Osteoblast (primary cell): ENCODE measurements at places on chromosomes 6 and 20. TPM values are rescaled to one million over a fixed set of nuclear protein-coding genes. Genes with fewer than 3 reads are reported as not detected.

DNA sequence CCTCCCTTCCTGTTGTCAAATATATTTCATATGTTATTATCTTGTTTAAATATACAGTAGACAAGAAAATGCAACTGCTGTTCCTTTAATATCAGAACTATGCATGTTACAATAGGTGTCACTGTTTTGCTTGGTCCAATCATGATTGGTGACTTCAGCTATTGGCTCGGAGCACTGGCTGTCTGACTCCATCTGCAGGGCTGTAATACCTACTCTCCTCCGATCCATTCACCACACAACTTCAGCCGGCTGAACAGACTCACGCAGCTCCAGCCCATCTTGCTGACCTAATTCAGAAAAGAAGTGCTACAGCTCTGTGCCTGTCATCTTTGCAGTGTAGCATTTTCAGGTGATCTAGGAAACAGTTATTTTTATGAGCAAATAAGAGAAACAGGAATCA lies at the start of gene BTBD3:
Gene BTBD3, plus strand, starts transcription at position 231 of the 400 bp plus-strand sequence. CDS start 383 bp downstream, outside the sequence.
- H3K4me3 ChIP-seq: peak within 1 kb of the TSS; percentile 40
- no peak for DNase-seq
- peaks cover 2% of the 10 kb centered on the region for H3K4me1 ChIP-seq
- H3K36me3 ChIP-seq: peaks cover 3% of the 10 kb centered on the region
- H3K27ac ChIP-seq: no peak within 1 kb of the TSS
- no peaks in the 10 kb centered on the region for H3K27me3 ChIP-seq

DNA sequence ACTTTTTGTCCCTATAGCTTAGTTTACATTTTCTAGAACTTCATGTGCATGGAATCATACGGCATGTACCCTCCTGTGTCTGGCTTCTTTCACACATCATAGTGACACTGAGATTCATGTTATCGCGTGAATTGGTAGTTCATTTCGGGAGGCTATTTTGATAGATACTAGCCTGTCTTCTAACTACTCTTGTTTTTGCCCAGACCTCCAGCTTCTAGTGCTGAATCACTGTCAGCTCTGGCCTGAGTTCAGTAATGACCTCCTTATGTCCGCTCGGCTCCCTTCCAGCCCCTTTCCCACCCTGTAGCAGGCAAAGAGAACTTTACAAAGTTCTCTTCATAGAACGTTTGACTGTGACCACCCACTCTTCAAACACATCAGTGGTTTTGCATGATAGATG lies 14.1 kb downstream of the MYBL2 start:
- H3K4me3 ChIP-seq: no peak overlapping the region
- H3K36me3 ChIP-seq: no peaks in the 10 kb centered on the region
- H3K4me1 ChIP-seq: no peaks in the 10 kb centered on the region
- no peak overlapping the region for H3K27ac ChIP-seq

- H3K27me3 ChIP-seq: peaks cover 2% of the 10 kb centered on the region
- H3K27ac ChIP-seq: no peak overlapping the region
- H3K36me3 ChIP-seq: no peaks in the 10 kb centered on the region
- H3K4me1 ChIP-seq: peaks cover 19% of the 10 kb centered on the region
- no peak overlapping the region for H3K4me3 ChIP-seq
These were observed 1.9 kb upstream of the ELMO2 start for GRCh38 chr20:46408281-46408731.

- H3K4me1 ChIP-seq: peaks cover 11% of the 10 kb centered on the region
- DNase-seq: no peak
- H3K4me3 ChIP-seq: no peak overlapping the region
- H3K27ac ChIP-seq: no peak overlapping the region
- no peaks in the 10 kb centered on the region for H3K36me3 ChIP-seq
These were observed 70.0 kb upstream of the SMIM29 start for GRCh38 chr6:34318499-34319470.

- no peak overlapping the region for H3K4me3 ChIP-seq
- DNase-seq: no peak
These were observed 773.9 kb upstream of the MMS22L start for GRCh38 chr6:98056955-98057354.

DNA sequence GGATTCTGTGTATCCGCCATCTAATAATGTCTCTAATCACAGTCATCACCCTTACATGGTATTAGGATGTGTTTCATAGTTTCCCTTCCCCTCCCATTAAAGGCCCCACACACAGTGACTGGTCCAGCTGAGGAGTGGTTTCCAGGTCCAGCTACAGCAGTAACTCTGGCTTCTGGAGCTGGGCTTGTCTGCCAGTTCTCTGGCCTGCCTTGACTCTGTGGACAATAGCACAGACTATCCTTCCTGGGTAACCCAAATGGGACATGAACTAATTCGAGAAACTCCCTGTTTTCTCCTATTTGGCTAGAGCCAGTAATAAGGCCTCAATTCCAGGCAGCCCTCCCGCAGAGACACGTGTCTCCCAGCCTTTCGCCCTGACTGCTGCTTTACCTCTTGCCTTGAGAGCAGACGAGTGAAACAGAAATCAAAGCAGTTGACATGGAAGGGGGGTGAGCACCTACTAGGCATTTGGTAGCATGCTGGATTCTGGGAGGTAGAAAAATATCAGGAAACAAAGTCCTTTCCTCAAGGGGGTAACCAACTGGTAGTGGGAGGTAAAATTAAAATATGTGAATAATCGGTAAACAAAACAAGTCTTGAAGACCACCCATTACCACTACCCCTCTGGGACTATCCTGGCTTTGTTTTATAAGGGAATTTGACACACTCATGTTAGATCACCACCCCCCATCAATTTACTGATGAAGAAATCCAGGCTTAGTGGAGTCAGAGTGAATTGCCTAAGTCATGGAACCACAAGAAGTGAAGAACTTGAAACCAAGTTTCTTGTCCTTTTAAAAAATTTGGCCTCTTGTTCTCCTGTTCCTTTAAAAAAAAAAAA lies 1.2 kb downstream of the TRAF3IP2 start:
- H3K27me3 ChIP-seq: no peaks in the 10 kb centered on the region
- peaks cover 42% of the 10 kb centered on the region for H3K4me1 ChIP-seq
- peaks cover 14% of the 10 kb centered on the region for H3K36me3 ChIP-seq
- peak overlapping the region; percentile 98 for H3K27ac ChIP-seq
- peak overlapping the region; percentile 76 for H3K4me3 ChIP-seq

GRCh38 chr6:142026471-142026870 lies 106.3 kb upstream of the GJE1 start:
- no peaks in the 10 kb centered on the region for H3K36me3 ChIP-seq
- DNase-seq: no peak
- no peaks in the 10 kb centered on the region for H3K27me3 ChIP-seq
- H3K4me3 ChIP-seq: no peak overlapping the region
- H3K4me1 ChIP-seq: no peaks in the 10 kb centered on the region

GRCh38 chr20:36532388-36532787 lies 8.9 kb upstream of the MYL9 start:
- no peak for DNase-seq
- H3K4me1 ChIP-seq: no peaks in the 10 kb centered on the region
- no peaks in the 10 kb centered on the region for H3K27me3 ChIP-seq
- H3K27ac ChIP-seq: no peak overlapping the region
- H3K4me3 ChIP-seq: no peak overlapping the region

GRCh38 chr6:43762966-43763695 lies 6.9 kb upstream of the VEGFA start:
- H3K4me3 ChIP-seq: no peak overlapping the region
- no peak overlapping the region for H3K27ac ChIP-seq
- H3K36me3 ChIP-seq: no peaks in the 10 kb centered on the region
- peak; percentile 76 for DNase-seq
- peaks cover 6% of the 10 kb centered on the region for H3K27me3 ChIP-seq
- H3K4me1 ChIP-seq: peaks cover 15% of the 10 kb centered on the region

The GHRH gene
- total RNA-seq: not detected in 2 replicates

The EFCAB8 gene
- total RNA-seq: 1.4 TPM in 1 of 2 replicates, not detected in the other

The LST1 gene
- 0.29 TPM in 1 of 2 replicates, not detected in the other for total RNA-seq
